ENCODE measurements at places on chromosomes 3 and 15.

GRCh38 chr15:20340931-20341661 lies 200.5 kb downstream of the GOLGA6L6 start:
- no peak for DNase-seq

GRCh38 chr3:11204697-11205348 lies 50.5 kb downstream of the HRH1 start:
- no peak for DNase-seq

DNA sequence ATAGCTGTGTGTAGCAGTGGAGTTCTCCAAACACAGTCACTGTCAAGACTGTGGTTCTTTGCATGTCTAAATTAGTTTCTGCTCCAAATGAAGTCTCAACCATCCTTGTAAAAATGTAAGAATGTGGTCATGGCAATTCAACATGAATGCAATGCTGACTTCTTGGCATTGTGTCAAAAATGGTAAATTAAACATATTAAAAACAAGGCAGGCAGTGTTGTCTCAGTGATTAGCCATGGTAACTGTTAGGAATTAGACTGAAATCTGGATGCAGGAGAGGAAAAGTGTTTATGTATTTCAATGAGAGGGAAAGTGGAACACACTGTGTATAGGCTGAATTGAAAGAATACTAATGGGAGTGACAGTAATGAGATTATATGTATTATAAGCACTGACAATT lies 597.2 kb downstream of the EDEM1 start:
- DNase-seq = no peak

DNA sequence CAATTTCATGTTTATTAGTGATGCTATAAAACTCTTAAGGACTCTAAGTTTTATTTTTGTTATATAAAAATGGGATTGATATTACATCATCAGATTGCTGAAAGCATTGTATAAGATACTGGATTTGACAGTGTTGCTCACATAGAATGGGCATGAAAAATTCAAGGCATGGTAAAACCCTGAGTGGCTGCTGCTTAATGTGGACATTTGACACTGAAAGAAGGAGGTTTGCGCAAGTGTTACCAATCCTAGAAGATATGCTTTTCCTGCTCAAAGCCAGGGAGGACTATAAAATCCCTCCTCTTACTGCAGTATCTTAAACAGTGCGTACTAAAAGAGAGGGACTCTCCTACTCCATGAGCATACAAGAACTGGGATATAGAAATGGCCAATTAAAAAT lies 65.8 kb upstream of the PTX3 start:
- no peak for DNase-seq

- DNase-seq = no peak
Observed at GRCh38 chr15:69786136-69786701, 311.5 kb downstream of the TLE3 start.

- no peak for DNase-seq
Observed at GRCh38 chr15:37882640-37883039, 51.8 kb upstream of the TMCO5A start.

- no peak for DNase-seq
Observed at GRCh38 chr3:155863072-155863784, 7.2 kb upstream of the GMPS start.

DNA sequence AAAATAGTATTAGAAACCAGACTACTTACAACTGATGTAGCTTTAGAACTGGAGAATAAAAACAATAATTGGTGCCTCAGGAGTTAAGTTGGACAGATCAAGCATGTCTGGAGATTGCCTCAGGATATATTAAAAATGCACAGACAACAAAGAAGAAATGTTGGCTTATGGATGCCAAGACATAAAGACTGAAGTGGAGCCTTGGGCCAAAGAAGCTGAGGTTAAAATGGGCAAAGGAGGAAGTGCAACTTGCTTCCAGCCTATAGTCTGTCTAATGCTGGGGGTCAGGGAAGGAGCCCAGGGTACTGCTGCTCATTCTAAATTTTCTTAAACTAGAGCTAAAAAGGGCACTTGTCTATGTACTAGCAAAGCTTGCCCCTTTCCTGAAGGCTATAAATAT lies 77.5 kb downstream of the ESYT3 start:
- DNase-seq = no peak

- no peak for DNase-seq
Observed at GRCh38 chr3:67362686-67363085, 291.7 kb downstream of the SUCLG2 start.

GRCh38 chr3:138135146-138135832 lies 3.1 kb upstream of the A4GNT start:
- no peak for DNase-seq
